NCI-H446 (cell line): ENCODE measurements at places on chromosomes 16 and 17.

- no peak for DNase-seq
These were observed 690 bp downstream of the RPL23 start for GRCh38 chr17:38852771-38853291.

GRCh38 chr16:55297910-55298479 is 26.0 kb upstream of the IRX6 start:
- DNase-seq = no peak

- no peak for DNase-seq
These were observed 65.9 kb downstream of the CEP95 start for GRCh38 chr17:64572682-64573154.

GRCh38 chr17:81169870-81170309 is 3.9 kb upstream of the AATK start:
- no peak for DNase-seq

DNA sequence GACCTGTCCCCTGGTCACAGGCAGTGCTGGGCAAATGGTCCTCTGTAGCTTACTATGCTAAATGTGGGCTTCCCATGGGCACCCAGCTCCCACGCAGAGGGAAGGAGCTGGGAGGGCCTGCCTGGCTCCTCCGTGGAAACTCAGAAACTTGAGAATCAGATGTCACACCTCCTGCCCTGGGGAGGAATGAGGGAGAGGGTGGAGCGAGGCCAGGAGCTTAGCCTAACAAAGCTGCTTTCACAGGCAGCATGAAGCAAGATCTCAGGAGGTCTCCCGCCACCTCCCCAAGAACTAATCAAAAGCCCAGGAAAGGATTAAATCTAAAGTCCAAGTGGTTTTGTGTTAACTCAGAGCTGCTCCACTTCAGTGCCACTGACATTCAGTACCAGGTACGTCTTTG is 33.6 kb upstream of the XYLT2 start:
- no peak for DNase-seq

DNA sequence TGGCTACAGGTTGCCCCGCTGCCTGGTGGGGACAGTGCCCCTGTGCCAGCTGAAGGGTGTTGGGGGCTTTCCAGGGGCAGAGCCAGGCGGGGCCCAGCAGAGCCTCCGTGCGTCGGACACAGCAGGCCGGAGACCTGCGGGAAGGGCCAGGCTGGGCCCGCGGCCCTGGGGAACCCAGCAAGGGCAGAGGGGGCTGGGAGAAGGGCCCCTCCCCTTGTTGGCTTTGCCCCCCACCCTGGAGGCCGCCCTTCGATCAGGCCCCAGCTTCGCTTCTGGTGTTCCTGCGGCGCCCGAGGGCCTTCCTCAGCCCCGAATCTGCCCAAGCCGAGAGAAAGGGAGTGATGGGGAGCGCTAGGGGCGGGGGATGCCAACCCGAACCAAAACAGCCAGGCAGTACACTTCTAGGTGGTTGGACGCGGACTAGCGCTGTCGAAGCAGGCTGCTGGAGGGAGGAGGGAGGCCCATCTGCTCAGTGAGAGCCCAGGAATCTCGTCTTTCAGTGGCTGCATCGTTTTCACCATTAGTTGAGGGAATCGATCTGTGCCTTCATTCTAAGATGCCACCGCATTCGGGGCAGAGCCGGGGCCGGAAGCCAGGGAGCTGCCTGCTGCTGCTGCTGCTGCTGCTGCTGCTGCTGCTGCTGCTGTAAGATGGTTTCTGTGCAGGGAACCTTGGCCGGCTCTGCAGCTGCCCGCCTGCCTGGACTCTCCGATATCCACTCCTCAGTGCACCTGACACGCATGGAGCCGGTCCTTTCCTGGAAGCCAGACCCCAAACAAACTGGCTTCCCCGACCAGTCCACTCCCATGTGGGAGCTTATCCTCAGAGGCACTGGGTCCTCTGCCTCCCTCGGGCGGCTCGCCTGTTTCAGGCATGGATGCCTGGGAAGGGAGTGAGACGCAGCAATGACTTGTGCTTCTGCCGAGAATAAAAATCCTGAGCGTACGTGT is 1.7 kb downstream of the JPH3 start:
- DNase-seq = no peak
